ENCODE measurements at places on chromosomes 16 and 17.

GRCh38 chr17:34299956-34300577 is 14.5 kb downstream of the CCL11 start:
- DNase-seq, result peak; percentile 27

DNA sequence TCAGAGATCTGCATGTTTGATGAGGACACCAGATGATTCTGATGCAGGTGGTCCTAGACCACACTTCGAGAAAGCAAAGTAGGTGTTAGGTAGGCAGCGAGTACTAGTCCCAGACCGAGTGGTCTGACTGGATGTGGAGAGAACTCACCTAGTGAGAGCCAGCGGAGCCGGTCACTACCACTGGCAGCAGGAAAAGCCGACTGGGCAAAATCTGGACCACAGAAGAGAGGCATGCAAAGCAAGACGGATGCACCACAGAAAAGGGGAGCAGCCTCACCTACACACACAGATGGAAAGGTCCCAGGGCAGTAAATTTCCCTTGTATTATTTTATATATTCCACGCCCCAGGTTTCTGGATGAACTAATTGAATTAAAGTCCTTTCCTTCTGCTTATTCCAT is 13.5 kb downstream of the COX10 start:
- DNase-seq, result no peak

GRCh38 chr17:40014375-40014980 is 762 bp upstream of the CSF3 start:
- DNase-seq, result no peak

DNA sequence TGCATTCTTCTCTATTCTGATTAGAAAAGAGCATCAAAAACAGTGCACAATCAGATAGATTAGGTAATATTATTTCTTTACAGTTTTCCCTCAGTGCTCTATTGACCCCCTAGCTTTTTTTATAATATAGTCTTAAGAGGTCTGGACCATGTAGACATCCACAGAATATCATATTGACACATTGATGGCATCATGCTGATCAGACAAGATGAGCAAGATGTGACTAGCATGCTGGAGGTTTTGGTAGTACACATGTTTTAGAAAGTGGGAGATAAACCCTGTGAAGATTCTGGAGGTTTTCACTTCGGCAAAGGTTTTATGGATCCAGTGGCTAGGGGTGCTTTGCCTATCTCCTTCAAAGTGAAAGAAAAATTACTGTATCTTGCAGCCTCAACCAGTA is 2.8 kb upstream of the ABCA8 start:
- DNase-seq, result no peak

GRCh38 chr17:47776330-47777197 is 43.5 kb downstream of the TBX21 start:
- DNase-seq, result peak; percentile 48

- no peak for DNase-seq
Observed at GRCh38 chr17:68085771-68086381, 50.3 kb downstream of the KPNA2 start.

DNA sequence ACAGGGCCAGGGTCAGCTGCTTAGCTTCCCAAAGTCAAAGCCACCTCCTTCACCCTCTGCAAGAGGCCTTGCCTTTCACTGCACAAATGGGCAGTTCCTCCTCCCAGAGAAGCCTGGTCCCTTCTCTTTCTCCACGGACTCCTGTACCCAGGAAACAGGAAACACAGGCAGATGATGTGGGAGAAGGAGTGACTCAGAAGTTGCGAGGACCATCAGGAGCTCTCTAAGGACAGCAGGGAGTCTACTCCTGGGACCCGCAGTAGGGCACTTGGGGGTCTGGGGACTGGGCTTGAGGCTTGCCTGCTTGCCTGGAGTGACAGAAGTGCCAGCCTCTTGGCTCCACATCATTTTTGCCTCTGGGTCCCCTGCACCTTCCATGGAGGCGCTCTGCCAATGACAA is 47.4 kb upstream of the KSR1 start:
- DNase-seq, result no peak

DNA sequence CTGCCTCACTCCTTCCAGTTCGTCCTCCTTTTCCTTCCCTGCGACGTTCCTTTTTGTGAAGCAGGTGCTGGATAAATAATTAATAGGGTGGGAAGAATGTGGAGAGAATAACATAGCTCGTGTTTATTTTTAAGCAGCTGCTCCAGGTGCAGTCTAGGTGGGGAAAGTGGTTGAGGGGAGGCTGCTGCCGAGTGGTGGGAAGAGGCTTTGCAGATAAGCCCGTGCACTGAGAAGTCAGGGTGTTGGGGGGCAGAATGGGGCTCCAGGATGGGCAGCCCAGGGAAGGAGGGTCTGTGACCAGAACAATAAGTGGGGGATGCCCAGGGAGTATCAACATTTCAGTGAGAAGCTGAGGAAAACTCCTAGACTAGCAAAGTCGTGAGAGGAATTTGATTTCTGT is 300.5 kb downstream of the CPPED1 start:
- peak; percentile 82 for DNase-seq

DNA sequence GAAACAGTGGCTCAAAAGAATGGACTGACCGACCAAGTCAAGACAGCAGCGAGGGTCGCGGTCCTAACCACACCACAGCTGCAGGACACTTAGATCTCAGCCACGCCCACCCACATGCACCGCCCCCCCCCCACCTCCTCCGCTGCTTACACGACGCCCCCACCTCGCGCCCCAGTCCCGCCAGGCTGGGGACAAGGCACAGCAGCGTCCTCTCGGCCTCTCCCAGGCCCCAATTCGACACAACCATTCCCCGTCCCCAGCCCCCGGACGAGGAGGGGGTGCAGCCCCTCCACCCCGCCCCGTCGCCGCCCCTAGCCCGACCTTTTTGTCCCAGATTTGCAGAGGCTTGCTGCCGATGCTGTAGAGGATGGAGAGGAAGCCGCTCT is 477 bp downstream of the CFAP20 start:
- DNase-seq, result no peak

- DNase-seq, result no peak
Observed at GRCh38 chr17:50147841-50148225, 2.6 kb downstream of the PPP1R9B start.

- no peak for DNase-seq
Observed at GRCh38 chr16:48295488-48296281, 48.3 kb upstream of the ABCC11 start.

DNA sequence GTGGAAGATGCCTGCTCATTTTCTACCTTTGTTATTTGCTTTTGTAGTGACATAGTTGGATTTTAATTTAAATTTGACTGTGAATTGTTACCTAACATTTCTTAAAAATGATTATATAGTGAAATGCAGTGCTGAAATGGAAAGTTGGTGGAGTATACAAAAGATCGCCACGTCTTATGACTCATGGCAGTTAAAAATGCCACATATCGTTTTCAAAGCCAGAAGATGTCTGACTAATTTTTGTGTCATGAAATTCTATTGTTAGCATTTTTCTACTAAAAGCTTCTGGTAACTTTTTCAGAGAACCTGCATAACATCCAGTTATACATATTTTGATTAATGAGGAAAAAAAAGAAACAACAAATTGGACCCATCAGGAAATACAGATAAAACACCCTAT is 20.6 kb downstream of the MAP2K4 start:
- DNase-seq, result no peak

DNA sequence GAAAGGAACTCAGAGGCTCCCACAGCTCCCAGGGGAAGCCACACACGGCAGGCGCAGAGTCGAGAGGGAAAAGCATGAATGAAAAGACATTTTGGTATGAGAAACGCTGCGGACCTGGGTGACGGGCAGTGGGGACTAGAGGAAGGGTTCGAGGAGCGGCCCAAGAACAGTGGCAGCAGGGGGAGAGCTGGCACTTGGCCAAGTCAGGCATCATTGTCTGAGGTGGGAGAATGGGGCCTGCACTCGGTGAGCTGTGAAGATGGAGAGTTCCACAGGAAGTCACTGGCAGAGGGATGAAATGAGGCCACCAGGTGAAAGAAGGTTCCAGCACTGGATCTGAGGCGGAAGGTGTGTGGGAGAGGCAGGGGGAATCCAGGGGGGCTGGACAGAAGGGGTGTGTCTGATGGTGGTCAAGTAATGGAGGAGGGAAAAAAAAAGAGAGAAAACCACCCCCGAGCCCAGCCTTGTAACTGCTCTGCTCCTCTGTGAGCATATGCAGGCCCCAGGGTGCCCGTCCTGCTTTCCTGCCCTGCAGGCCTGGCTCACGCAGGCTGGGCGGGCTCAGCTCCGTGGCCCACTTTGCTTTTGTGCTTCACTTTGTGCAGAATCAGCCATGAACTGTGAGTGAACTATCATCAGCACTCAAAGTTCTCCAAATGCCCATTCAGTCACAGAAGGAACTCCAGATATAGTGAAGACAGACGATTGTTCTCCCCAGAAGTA is 31.8 kb downstream of the TMEM204 start:
- DNase-seq, result no peak

DNA sequence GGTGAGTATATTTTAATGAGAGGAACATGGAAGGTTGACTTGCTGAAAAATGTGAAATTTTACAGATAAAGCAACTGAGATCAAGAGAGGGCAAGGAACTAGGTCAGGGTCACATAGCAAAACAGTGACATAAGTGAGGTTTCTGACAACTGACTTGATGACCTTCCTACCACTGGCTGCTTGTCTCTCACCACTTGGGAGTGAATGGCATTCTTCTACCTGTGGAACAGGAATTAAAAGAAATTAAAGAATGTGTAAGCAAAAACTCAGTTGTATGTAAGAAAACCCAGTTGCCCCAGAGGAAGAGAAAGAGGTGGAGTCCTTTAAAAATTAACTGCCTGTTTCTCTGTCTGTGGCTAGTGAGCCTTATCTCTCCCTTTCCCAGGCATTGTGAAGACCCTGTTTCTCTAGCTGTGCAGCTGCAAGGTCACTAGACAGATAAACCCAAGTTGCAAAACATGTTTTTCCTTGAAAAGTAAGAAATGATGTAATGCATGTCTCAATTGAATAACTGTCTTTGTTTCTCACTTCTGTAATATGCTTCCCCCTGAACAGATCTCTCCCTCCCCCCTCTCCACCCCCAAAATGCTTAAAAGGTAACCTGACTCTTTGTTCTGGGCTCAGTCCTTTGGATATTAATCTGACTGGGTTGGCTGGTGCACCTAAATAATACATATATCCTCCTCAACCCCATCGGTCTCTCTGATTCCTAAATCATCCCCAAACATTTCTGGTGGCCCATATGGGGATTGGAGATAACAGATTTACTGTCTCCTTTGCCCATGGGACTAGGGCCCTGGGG is 23.4 kb downstream of the ACSM1 start:
- DNase-seq, result no peak

GRCh38 chr17:40696651-40697072 is 6.9 kb downstream of the KRT24 start:
- no peak for DNase-seq

DNA sequence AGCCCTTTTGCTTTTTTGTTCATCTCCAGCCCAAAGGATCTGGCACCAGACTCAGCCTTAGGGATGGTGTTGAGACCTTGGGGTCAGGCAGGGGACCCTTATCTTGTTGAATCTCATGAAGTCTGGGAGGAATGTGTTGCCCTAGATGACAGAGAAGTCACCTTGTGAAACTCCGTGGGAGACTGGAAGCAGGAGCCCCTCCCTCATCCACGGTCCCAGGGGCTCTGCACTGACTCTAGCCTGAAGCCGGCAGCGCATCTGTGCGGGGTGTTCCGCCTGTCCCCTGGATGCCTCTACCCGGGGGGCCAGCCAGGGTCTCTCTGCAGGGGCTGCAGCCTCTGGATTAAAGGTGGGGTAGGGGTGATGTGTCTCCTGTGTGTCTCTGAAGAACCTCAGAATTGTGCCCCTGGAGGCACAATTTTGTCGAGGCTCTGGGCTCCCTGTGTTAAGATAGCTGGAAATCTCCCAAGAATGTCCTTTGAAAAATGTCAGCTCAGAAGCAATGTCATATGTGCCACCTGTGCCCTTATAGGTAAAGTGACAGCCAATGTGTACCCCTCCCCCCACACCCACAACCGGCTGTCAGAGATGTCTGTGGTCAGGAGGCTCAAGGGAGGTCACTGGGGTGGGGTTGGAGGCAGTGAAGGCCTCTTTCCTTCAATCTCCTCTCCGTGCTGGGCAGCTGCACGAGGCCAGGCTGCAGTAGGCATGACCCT is 32.1 kb upstream of the CDC42EP4 start:
- DNase-seq, result peak; percentile 68

DNA sequence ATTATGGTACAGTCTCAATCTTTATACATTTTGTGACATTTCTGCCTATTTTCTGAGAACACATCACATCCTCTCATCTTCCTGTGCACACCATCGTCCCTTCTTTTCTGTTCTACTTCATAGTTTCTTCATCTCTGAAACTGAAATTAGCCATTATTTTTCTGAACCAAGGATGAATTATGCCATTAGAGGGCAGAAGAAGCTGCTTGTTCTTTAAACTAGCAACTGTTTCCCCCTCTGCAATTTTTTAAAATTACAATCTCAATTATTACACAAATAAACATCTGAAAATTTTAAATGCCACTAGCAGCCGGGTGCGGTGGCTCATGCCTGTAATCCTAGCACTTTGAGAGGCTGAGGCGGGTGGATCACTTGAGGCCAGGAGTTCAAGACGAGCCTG is 41.3 kb downstream of the RBBP6 start:
- DNase-seq, result no peak

DNA sequence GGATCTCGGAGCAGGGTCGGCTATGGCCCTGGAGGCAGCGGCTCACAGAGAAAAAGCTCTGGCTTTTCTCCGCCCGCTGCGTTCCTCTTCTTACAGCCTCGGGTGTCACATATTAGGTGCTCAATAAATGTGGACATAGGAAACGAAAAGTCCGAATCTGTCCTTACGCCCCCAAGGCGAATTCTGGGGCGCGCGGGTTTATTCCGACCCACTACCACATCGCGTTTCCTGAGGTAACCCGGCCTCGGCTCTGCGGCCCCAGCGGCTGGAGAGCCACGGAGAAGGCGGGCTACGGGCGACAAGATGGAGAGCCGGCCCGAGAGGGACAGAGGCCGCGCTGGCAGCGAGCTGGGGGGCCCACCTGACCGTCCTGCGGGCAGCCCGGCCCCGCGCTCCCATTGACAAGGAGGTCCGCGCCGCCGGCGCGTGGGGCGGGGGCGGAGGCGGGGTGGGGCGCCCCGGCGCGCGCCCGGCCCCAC is 573 bp upstream of the GNAO1 start:
- DNase-seq, result no peak

DNA sequence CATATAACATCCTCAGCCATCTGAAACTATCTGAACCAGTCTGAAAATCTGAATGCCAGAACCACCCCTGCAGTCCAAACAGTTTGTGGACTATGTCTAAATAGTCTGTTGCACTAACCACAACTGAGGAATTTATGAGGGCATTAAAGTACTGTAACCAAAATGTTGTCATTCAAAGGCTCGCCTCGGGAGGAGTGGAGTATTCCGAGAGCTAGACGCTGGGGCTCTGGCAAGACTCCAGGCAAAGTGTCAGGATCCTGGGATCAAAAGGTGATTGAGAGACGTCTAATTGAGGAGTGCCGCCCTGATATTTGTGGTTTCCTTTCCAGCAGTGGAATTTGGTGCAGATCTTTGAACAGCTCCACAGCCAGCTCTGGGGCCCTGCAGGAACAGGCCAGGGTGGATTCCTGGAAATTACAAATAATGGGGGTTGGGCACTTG is 142.9 kb upstream of the MYOCD start:
- DNase-seq, result no peak

All from NCI-H2171 treated with DMSO at 0.1 percent for 48 hours (cell line).